Activated T-helper 9 cell treated with anti-CD3 and anti-CD28 coated beads, Interleukin-2, amount 50 U/mL, for 16 hours (primary cell): ENCODE measurements at places on chromosomes 13 and 19.

DNA sequence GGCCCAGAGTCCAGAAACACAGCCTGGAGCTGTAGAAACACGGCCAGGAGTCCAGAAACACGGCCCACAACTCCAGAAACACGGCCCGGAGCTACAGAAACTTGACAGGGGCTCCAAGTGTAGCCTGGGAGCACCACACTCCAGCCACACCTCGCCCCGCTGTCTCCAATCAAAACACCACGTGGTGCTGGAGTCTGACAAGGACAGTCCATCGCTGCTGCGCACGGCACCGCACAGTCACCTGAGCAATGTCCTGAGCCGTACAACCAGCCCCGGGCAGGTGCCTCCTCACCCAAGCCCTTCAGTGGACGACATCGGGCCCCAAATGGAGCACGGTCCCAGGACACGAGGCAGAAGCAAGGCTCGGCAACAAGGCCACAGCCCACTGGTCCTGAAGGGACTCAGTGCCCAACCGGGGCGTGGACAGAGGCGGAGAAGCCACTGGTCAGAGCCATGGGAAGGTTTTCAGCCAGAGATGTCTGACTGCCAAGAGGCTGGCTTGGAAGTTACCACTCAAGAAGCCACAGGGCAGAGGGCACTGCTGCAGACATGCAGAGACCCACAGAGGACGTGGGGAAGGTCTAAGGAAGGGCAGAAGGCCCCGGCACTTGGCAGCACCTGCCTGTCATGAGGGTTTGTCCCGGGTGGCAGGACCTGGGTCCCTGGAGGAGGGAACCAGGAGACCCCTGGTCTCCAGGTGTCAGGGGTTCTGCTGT lies 19.7 kb upstream of the PLPP2 start:
- DNase-seq: no peak

GRCh38 chr13:50509771-50510441 lies 333.6 kb downstream of the DLEU7 start:
- DNase-seq: no peak

- no peak for DNase-seq
These were observed 38.5 kb upstream of the FGF14 start for GRCh38 chr13:102440259-102440936.

DNA sequence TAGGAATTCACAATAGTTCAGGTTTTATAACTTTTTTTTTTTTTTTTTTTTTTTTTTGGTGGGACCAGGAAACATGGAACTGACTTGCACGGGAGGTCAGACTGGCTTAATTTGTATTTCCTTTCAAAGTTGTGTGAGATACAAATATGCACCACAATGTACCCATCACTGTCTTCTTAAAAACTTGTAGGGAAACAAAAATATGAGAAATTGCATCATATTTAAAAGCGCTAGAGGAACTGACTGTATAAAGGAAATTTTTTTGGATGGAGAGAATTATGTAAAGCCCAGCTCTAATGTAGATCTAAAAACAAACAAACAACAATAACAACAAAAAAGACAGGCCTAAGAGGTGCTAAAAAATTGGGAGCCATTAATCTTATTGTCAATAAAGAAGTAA lies 246.5 kb downstream of the DCT start:
- no peak for DNase-seq

DNA sequence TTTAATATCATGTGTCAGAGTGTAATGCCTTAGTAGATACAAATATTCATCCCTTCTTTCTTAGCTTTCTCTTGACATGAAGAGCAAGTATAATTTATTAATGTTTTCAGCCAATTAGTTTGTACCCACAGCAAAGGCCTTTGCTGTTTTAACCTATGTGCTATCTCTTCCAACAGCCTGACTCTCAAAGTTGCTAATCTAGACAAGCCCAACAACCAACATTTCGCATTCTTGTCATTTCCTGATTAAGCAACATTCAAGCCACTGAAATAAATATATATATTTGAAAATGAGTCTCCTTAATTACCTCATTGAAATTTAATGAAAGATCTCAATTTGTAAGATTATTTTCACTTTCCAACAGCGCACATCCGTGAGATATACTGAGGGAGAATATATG lies 18.5 kb downstream of the EPSTI1 start:
- no peak for DNase-seq

DNA sequence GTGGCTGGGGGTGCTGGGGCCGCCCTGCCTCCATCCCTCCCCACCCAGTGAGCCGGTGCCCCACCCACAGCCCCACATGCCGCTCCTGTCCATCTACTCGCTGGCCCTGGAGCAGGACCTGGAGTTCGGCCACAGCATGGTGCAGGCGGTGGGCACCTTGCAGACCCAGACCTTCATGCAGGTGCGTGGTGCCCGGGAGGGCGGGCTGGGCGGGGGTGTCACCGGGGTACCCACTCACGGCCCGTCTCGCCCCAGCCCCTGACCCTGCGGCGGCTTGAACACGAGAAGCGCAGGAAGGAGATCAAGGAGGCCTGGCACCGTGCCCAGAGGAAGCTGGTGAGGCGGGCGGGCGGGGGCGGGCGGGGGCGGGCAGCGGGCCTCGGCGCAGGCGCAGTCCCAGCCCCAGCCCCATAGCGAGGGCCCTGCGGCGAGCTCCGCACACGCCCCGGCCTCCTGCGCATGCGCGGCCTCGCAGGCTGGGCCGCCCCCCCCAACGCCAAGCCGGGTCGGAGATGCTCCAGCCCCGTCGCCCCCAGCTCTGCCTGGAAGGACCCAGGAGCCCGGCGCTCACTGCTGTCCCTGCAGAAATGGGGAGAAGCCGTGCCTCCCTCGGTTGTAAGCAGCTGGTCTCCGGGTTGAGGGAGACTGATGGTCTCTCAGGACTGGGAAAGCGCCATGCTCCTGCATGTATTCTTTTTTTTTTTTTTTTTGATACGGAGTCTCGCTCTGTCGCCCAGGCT lies 7.7 kb downstream of the ARHGAP45 start:
- DNase-seq: peak; percentile 82

GRCh38 chr13:31236211-31236786 lies 36.5 kb downstream of the B3GLCT start:
- DNase-seq: no peak

DNA sequence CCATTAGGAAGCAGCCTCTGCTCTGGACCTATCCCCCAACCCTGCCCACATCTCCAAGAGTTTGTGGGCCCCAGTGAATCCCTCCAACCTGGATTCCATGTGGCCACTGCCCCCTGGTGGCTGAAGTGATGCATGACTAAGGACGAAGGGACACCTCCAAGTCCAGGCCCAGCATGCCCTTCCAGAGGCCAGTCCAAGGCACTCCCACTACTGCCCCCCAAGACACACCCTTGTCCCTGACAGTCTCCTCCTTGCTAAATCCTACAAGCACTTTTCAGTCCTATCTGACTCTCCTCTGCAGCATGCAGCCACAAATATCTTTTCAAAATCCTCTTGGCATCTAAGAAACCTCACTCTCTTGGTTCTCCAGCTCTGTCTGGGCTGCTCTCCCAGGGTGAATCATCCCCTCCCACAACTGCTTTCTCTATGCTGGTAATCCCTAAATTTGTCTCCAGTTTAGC lies 33.0 kb downstream of the DEDD2 start:
- peak; percentile 61 for DNase-seq

DNA sequence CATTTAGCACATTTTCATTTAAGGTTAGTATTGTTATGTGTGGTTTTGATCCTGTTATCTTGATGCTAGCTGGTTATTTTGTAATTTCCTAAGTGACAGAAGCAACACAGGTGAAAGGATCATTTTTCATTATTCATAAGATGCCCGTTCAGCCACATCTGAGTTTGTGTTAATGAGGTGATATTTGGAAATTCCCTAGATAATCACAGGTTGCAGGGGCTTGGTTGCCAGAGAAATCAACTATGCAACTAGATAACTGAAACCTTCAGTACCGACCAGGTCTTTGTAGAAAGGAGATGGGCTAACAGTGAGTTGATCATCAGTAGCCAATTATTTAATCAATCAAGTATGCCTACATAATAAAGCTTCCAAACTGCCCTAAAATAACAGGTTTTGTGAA lies 121.3 kb upstream of the UFM1 start:
- no peak for DNase-seq

- DNase-seq: no peak
These were observed 38.9 kb downstream of the DZIP1 start for GRCh38 chr13:95605448-95606125.

- DNase-seq: peak; percentile 21
These were observed 28.0 kb upstream of the KBTBD7 start for GRCh38 chr13:41222259-41222852.

DNA sequence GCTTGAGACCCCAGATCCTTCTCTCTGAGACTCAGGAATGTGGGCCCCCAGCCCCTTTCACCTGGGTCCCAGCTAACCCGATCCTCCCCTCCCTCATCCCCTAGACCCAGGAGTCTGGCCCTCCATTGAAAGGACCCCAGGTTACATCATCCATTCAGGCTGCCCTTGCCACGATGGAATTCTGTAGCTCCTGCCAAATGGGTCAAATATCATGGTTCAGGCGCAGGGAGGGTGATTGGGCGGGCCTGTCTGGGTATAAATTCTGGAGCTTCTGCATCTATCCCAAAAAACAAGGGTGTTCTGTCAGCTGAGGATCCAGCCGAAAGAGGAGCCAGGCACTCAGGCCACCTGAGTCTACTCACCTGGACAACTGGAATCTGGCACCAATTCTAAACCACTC lies 463 bp downstream of the FGF21 start:
- no peak for DNase-seq

DNA sequence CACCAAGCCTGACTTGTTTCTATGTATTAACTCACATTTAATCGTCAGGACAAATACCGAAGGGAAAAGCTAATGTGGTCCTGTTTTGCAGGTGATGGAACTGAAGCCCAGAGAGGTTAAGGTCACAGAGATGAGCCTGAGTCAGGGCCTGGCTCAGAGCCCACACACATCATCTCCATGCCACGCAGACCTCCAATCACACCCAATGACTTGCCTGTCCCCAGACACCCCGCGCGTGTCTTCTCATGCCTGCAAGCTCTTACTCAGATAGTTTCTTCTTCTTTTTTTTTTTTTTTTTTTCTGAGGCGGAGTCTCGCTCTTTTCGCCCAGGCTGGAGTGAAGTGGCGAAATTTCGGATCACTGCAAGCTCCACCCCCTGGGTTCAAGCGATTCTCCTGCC lies 16.4 kb downstream of the SIX5 start:
- no peak for DNase-seq

DNA sequence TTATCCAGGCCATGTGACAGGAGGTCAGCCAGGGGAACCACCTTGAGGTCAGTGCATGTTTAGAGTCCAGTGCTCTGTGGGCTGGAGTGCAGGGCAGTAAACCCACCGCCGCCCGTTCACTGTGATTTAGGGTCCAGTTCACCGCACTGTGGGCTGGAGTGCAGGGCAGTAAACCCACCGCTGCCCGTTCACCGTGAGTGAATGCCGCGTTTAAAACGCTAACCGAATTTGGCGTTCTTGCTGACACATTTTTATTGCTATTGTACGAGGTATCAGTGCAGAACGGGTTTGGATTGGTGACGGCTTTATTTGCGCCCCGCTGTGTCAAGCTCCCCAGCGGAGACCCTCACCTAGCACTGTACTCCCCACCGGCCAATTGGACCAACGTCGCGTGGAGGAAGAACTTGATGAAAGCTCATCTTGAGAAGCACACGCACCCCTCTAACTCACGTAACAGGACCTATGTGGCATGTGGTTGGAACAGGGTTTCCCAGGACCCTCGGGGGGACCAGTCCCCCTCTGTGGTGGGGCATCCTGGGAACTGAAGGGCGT lies 27.9 kb downstream of the C13orf46 start:
- no peak for DNase-seq

DNA sequence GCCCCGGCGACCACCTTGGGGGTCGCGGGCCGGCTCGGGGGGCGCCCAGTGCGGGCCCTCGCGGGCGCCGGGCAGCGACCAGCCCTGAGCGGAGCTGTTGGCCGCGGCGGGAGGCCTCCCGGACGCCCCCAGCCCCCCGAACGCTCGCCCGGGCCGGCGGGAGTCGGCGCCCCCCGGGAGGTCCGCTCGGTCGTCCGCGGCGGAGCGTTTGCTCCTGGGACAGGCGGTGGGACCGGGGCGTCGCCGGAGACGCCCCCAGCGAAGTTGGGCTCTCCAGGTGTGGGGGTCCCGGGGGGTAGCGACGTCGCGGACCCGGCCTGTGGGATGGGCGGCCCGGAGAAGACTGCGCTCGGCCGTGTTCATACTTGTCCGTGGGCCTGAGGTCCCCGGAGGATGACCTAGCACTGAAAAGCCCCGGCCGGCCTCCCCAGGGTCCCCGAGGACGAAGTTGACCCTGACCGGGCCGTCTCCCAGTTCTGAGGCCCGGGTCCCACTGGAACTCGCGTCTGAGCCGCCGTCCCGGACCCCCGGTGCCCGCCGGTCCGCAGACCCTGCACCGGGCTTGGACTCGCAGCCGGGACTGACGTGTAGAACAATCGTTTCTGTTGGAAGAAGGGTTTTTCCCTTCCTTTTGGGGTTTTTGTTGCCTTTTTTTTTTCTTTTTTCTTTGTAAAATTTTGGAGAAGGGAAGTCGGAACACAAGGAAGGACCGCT lies 729 bp downstream of the STK11 start:
- no peak for DNase-seq

- no peak for DNase-seq
These were observed 5.3 kb downstream of the SLC27A1 start for GRCh38 chr19:17475541-17476115.

DNA sequence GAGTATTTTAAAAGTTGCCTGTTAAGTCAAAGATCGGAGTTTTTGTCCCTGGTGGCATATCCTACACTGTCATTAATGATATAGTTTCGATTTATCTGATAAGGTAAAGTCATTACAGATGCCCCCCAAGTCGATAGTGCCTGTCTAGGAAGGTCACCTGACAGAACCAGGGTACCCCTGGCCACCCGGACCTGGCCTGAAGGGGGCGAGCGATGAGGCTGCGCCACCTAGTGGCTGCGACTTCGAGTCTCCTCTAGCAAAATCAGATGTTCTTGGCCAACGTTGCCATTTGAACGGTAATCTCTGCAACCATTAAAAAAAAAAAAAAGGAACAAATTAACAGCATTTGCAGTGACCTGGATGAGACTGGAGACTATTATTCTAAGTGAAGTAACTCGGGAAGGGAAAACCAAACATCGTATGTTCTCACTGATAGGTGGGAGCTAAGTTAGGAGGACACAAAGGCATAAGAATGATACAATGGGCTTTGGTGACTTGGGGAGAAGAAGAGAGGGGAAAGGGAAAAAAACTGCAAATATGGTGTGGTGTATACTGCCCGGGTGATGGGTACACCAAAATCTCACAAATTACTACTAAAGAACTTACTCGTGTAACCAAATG lies 565.1 kb downstream of the LIG4 start:
- DNase-seq: no peak
